NCI-H1694 treated with DMSO at 0.1 percent for 48 hours (cell line): ENCODE measurements at places on chromosomes 1 and 21.
A peak's percentile ranks its signal among the peaks of the same experiment; 100 is the strongest.

DNA sequence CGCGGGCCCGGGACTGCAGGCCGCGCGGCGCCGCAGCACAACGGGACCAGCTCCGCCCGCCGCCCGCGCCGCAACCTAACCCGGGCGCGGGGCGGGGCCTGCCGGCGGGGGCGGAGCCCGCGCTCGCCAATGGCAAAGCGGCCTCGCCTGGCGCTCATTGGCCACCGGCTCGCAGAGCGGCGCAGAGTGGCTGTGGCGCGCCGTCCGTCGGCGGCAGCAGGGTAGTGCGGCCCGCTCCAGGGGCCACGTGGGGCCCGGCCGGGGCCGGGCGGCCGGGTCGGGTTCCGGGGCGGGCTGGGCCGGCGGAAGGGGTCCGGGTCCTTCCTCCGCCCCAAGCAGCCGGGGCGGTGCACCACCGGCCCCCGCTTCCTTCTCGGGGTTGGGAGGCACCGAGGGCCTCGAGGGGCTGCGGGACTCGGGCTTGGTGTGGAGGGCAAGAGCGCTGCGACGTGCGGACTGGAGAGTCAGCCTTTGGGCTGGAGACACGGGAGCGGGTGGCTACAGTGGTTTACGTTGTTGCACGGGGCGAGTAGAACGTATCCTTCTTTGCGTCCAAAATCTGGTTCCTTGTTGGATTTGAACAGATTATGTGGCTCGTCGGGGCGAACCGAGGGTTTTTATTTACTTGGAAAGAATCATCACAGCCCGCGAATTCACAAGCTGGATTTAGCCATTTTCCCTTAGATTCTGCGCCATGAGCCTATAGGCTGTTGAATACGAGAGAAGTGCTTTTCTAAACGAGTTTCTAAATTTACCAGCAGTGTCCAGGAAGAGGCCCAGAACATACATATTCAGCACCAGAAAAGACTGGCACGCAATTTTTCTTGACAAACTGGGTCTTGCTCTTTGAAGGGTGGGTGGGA, at the start of gene SRM:
TSS of gene SRM (minus strand) at position 51 of the 863 bp plus-strand sequence. CDS start 75 bp downstream, outside the sequence.
- DNase-seq = peak; percentile 71

DNA sequence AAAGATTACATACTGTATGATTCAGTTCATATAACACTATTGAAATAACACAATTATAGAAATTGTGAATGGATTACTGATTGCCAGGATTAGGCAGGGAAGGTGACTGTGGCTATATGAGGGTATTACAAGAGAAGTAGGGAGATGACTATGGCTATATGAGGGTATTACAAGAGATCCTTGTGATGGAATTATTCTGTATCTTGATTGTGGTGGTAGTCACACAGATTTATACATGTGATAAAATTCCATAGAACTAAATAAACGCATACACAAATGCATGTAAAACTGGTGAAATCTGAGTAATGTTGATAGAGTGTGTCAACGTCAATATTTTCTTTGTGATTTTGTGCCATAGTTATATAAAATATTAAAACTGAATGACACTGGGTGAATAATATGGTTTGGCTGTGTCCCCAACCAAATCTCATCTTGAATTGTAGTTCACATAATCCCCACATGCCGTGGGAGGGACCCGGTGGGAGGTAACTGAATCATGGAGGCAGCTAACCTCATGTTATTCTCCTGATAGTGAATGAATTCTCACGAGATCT, 615.6 kb upstream of the PKN2 start:
- no peak for DNase-seq

DNA sequence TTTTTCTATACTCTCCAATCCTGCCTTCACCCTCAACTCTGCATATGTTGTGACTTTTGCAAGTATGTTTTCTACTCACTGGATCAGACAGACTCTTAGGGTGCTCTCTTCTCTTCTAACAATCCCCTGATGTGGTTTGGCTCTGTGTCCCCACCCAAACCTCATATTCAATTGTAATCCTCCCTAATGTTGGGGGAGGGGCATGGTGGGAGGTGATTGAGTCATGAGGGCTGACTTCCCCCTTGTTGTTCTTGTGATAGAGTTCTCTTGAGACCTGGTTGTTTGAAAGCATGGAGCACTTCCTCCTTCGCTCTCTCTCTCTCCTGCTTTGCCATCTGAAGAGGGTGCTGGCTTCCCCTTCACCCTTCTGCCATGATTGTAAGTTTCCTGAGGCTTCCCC, 148.9 kb upstream of the IGSF21 start:
- no peak for DNase-seq

GRCh38 chr1:109535971-109536491, 3.6 kb upstream of the GPR61 start:
- DNase-seq = peak; percentile 70

- no peak for DNase-seq
These were observed 149.2 kb upstream of the TMEM51 start for GRCh38 chr1:15004396-15004795.
